ENCODE measurements at places on chromosomes 6 and 20.

GRCh38 chr6:125193208-125193607 is 39.6 kb downstream of the TPD52L1 start:
- no peak for DNase-seq

- no peak for DNase-seq
These were observed 32.8 kb downstream of the PSMB9 start for GRCh38 chr6:32886681-32887383.

- DNase-seq: no peak
These were observed 7.2 kb upstream of the SERPINB1 start for GRCh38 chr6:2848851-2849250.

GRCh38 chr20:48041078-48041780 is 255.9 kb upstream of the SULF2 start:
- DNase-seq: no peak

DNA sequence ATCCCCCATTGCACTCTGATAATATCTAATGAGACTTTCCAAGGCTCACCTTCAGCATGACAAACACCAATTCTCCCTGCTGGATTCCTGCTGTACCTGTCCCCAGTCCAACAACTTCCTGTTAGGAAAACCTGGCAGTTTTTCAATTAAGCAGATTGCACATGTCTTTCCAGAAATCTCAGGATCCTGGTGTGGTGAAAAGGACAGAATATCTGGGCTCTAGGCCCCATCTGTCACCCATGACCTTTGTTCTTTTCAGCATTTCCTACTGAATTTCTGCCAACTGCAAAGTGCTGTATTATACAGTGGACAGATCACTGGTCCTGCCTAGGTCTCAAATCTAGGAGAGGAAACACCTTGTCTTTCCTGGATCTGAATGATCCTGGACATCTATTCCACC is 27.7 kb upstream of the DTNBP1 start:
- DNase-seq: no peak

- no peak for DNase-seq
These were observed 42.3 kb downstream of the RPP40 start for GRCh38 chr6:4961322-4962168.

- DNase-seq: no peak
These were observed 10.5 kb upstream of the CCR6 start for GRCh38 chr6:167112421-167112820.

DNA sequence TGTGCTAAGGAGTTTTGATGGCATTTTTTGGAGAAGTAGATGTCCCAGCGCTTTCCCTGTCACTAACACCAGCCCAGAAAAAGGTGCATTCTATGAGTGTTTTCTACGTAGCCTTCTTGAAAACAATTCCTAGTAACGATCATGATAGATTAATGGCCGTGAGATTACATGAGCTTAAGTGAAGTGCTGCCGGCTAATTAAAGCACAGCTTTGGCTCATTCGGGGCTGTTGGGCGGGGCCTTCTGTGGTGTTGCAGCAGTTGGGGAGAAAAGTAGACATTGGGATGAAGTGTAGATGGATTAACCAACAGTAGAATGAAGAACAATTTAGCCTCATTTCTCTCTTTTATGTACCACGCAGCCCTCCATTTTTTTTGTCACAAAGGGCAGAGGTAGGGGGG is 20.8 kb upstream of the TRAF3IP2 start:
- DNase-seq: no peak

DNA sequence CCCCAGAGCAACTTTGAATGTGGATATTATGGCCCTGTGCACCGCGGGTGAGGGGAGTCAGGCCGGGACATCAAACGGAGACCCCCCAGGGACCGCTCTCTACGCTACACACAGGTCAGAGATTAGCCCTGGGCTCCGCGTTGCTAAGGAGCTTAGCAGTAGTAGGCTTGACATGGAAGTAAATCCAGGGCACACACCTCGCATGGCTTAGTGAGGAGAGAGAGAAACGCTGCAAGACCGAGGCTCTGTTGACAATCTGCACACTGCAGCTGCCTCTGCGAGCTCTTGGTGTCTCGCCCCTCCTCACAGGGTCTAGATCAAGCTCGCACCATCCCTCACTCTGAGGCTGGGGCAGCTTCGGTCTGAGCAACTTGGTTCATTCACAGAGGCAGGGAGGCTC is 116.1 kb upstream of the CDH4 start:
- no peak for DNase-seq

GRCh38 chr20:57155415-57155814 is 111.0 kb downstream of the BMP7 start:
- no peak for DNase-seq

GRCh38 chr6:91304521-91304920 is 717.6 kb upstream of the MAP3K7 start:
- no peak for DNase-seq

Data from left forelimb (tissue), 1 donor.